Uterine smooth muscle cell (primary cell): ENCODE measurements at places on chromosomes 11 and 22. TPM values are rescaled to one million over a fixed set of nuclear protein-coding genes. Genes with fewer than 3 reads are reported as not detected.

The SMCO4 gene
- 8.7 and 13.9 TPM in 2 replicates for total RNA-seq

The SLC6A5 gene
- not detected in 2 replicates for total RNA-seq

The UBQLN3 gene
- total RNA-seq, result 0.12 TPM in 1 of 2 replicates, not detected in the other

The JRKL gene
- 18.4 and 26.5 TPM in 2 replicates for total RNA-seq
